T-helper 17 cell (primary cell): ENCODE measurements at places on chromosomes 7 and 10.

DNA sequence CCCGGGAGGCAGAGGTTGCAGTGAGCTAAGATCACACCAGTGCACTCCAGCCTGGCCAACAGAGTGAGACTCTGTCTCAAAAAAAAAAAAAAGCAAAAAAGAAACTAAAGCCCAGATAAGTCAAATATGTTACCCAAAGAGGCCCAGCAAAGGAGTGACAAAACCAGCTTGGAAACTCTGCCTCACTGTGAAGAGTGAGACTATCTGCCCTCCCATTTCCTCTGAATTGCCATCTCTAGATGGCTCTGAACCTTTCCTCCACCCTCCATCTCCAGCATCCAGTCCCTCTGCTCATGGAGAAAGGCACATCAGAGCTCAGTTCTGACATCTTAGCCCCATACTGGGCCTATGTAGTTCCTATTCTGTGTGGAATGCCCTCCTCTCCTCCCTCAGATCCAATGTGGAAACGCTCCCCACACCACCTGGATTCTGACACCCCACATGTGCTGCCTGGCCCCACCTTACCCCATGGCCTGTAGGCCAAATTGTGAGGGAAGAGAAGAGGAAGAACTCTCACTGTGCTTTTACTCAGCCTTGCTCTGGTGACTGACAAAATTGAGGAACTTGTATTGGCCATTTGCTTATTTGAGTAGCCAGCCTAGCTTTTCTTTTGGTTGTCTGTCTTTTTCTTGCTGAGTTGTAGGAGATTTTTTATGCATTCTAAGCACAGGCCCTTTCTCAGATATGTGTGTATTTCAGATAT lies 18.0 kb upstream of the NUDCD3 start:
- H3K27ac ChIP-seq = no peak overlapping the region
- no peak for DNase-seq
- H3K36me3 ChIP-seq = peaks cover 8% of the 10 kb centered on the region
- H3K4me3 ChIP-seq = no peak overlapping the region
- H3K27me3 ChIP-seq = peaks cover 15% of the 10 kb centered on the region

DNA sequence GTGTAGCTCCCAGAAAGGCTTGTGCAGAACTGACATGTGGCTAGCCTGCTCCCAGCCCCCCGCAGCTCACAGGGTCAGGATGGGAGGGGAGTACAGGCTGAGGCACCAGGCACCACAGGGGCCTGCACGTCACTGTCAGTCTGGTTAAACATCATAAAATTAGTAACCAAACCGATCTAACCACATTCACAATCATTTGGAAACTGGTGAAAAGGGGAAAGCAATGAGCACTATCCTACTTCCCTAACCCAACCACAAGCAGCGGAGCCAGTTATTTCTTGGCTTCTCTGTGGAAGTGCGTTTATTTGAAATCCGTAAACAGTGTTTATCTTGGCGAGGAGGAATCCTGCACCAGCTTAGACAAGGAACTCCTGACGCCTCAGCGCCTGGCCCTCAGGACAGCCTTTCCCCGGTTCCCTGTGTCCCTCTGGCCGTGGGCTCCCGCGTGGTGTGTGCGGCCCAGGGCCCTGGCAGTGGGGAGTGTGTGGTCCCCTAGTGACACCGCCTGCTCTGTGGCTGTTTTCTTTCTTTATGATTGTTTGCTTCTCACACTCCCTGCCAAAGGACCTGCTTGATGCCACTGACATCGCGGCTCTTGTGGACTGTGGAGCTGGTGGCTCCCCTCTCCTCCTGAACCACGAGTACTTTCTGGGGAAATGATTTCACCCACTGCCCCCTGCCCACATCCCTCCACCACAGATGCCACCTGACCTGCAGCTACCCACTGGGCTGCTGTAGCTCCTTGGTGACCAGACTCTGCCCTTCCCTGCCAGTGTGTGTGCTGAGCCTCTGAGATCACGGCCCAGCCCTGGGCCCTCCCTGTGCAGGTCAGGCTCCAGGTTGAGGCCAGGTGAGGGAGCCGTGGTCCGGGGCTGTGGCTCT lies 38.0 kb downstream of the INPP5A start:
- no peaks in the 10 kb centered on the region for H3K36me3 ChIP-seq
- H3K4me3 ChIP-seq = no peak overlapping the region
- no peak for DNase-seq

DNA sequence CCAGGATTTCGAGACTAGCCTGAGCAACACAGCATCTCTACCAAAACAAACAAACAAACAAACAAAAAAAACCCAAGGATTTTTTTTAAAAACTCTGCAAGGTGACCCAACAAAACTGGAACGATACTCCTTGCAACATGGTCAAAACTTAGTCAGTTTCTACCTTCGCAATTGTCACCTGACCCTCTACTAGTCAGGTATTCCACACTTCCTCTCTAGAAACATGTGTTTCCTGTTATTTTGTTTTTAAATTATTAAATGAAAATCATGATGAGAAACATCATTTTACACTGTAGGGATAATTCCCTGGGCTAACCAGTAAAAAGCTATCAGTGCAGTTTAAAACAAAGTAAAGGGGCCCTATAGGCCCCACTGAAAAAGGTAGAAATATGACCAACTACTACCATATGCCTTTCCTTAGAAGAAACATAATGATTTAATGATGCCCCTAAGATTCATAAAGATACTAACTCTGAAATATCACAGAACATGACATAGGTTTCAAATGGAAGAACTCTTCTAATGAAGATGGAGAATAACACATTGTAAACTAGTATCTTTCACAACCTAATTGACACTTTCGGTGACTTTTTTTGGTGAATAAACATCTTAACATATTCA lies 8.7 kb downstream of the BRAF start:
- H3K27ac ChIP-seq = no peak overlapping the region
- peaks cover 46% of the 10 kb centered on the region for H3K4me1 ChIP-seq
- H3K27me3 ChIP-seq = no peaks in the 10 kb centered on the region
- DNase-seq = no peak
- H3K36me3 ChIP-seq = peaks cover 3% of the 10 kb centered on the region

DNA sequence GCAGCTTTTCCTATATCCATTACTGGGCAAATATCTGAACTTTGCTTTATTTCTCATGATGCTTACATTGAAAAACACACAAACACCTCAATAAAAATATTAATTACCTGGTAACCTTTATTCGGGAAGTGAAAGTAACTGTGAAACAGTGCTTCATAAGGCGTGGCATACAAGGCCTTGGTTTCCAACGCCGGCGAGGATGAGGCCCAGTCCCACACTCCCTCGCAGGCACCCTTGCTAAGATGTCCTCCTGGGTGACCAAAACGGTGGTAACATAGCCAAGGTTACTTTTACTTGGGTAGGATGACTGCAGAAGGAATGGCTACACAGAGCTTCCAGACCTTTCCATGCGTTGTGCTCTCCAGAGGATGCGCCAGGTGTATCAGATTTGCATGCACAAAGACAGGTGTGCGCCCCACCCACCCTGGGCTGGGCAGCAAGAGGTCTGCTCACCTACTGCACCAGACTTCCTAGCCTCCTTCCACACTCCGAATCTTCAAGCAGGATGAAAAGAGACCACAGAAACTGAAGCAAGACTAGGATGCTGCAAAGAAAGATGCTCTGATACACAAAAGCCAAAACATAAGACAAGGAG lies 13.3 kb upstream of the DAGLB start:
- peaks cover 4% of the 10 kb centered on the region for H3K36me3 ChIP-seq
- DNase-seq = no peak
- H3K27me3 ChIP-seq = no peaks in the 10 kb centered on the region
- peak overlapping the region; percentile 72 for H3K27ac ChIP-seq

DNA sequence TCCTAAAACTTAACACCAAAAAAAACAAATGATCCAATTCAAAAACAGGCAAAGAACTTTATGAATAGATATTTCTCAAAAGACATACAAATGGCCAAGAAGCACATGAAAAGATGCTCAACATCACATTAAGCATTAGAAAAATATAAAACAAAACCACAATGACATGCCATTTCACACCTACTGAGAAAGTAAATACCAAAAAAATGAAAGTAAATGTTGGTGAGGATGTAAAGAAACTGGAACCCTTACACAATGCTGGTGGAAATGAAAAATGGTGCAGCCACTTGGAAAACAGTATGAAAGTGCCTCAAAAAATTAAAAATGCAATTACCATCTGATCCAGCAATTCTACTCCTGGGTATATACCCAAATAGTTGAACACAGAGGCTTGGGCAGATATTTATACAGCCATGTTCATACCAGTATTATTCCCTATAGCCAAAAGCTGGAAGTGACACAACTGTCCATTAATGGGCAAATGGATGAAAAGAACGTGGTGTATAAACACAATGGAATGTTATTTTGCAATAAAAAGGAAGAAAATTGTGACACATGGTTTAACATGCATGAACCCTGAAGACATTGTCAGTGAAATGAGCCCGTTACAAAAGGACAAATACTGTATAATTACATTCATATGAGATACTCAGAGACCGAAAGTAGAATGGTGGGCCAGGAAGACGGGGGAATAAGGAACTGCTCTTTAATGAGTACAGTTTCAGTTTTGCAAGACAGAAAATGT lies 89.0 kb downstream of the JMJD1C start:
- no peak for DNase-seq
- peaks cover 2% of the 10 kb centered on the region for H3K36me3 ChIP-seq
- no peak overlapping the region for H3K4me3 ChIP-seq

- DNase-seq = no peak
- no peak overlapping the region for H3K4me3 ChIP-seq
- no peak overlapping the region for H3K27ac ChIP-seq
- no peaks in the 10 kb centered on the region for H3K36me3 ChIP-seq
- H3K27me3 ChIP-seq = no peaks in the 10 kb centered on the region
- H3K4me1 ChIP-seq = peaks cover 15% of the 10 kb centered on the region
Observed at GRCh38 chr7:115097175-115097671, 175.3 kb downstream of the MDFIC start.

- H3K4me3 ChIP-seq = no peak overlapping the region
- peaks cover 3% of the 10 kb centered on the region for H3K4me1 ChIP-seq
- peaks cover 31% of the 10 kb centered on the region for H3K27me3 ChIP-seq
- H3K36me3 ChIP-seq = no peaks in the 10 kb centered on the region
Observed at GRCh38 chr10:45058992-45059561, 58.4 kb downstream of the ZNF22 start.

- H3K4me1 ChIP-seq = no peaks in the 10 kb centered on the region
- no peaks in the 10 kb centered on the region for H3K36me3 ChIP-seq
Observed at GRCh38 chr10:32065856-32066255, 9.6 kb upstream of the KIF5B start.

GRCh38 chr7:105191331-105191730 lies 177.3 kb downstream of the KMT2E start:
- H3K27ac ChIP-seq = no peak overlapping the region
- peaks cover 32% of the 10 kb centered on the region for H3K4me1 ChIP-seq
- H3K36me3 ChIP-seq = peaks cover 5% of the 10 kb centered on the region
- no peak for DNase-seq
- H3K4me3 ChIP-seq = no peak overlapping the region

DNA sequence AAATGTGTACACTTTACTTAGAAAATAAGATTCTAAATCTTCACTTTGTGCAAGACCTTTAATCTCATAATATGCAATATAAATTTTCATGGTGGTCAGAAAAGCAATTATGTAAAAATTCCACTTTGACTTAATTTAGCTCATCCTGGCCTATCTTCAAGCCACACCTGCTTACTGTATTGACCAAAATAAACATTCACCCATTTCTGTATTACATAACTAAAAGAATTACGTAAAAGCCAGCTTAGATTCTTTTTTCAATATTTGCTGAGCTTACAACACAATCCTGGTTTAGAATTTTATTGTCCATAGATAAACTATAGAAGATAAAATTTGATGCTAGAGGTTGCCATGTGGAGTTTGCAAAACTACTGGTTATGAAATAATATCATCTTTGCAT lies 172.9 kb upstream of the GRM3 start:
- no peak for DNase-seq
- no peaks in the 10 kb centered on the region for H3K36me3 ChIP-seq
- H3K4me1 ChIP-seq = no peaks in the 10 kb centered on the region
- H3K27ac ChIP-seq = no peak overlapping the region

GRCh38 chr10:97748116-97748515 lies 11.2 kb downstream of the ZFYVE27 start:
- peaks cover 15% of the 10 kb centered on the region for H3K36me3 ChIP-seq
- H3K4me3 ChIP-seq = no peak overlapping the region
- H3K27ac ChIP-seq = peak overlapping the region; percentile 27
- no peak for DNase-seq
- peaks cover 22% of the 10 kb centered on the region for H3K4me1 ChIP-seq

DNA sequence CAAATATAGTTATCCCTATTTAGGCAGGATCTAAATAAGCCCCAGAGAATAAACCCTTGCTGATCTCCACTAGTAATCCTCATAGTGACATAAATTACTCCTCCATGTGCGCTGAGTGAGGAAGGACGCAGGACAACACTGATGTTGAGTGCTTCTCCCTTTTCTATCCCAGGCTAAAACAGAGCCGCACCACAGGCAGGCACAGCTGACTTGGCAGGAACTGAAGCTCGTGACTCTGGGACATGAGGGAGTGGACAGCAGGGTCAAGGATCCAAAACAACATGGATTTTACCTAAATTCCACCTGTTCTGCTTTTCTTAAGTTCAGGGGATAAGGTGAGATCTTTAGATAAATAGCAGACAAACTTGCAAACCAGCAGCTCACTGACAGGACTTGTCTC lies 46.0 kb downstream of the VOPP1 start:
- H3K4me1 ChIP-seq = peaks cover 52% of the 10 kb centered on the region
- no peak for DNase-seq
- H3K4me3 ChIP-seq = no peak overlapping the region
- H3K27ac ChIP-seq = no peak overlapping the region
- H3K27me3 ChIP-seq = no peaks in the 10 kb centered on the region

GRCh38 chr7:112481121-112481736 lies 438 bp downstream of the LSMEM1 start:
- H3K27me3 ChIP-seq = no peaks in the 10 kb centered on the region
- no peak overlapping the region for H3K27ac ChIP-seq
- no peak for DNase-seq
- peaks cover 5% of the 10 kb centered on the region for H3K36me3 ChIP-seq
- H3K4me1 ChIP-seq = peaks cover 2% of the 10 kb centered on the region

DNA sequence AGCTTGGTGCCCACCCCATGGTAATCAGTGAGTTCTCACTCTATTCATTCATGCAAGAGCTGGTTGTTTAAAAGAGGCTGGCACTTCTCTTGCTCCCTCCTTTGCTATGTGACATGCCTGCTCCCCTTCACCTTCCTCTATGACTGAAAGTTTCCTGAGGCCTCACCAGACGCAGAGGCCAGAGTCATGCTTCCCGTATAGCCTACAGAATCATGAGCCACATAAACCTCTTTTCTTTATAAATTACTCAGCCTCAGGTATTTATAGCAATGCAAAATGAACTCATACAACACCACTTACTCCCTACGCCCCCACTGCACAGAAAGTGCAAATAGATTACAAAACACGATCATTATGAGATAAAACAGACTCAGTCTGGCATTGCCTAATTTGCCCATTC lies 39.0 kb downstream of the SEC61G start:
- H3K36me3 ChIP-seq = peaks cover 3% of the 10 kb centered on the region
- DNase-seq = no peak
- H3K27ac ChIP-seq = no peak overlapping the region
- no peak overlapping the region for H3K4me3 ChIP-seq
- H3K27me3 ChIP-seq = no peaks in the 10 kb centered on the region

- no peak for DNase-seq
- H3K27me3 ChIP-seq = no peaks in the 10 kb centered on the region
- H3K4me3 ChIP-seq = no peak overlapping the region
- no peak overlapping the region for H3K27ac ChIP-seq
- H3K36me3 ChIP-seq = no peaks in the 10 kb centered on the region
Observed at GRCh38 chr10:119742947-119743648, 17.2 kb downstream of the INPP5F start.
